ENCODE measurements at places on chromosomes 16 and 17.

GRCh38 chr17:40511667-40512220 lies 10.3 kb upstream of the TNS4 start:
- DNase-seq = no peak

- peak; percentile 20 for DNase-seq
These were observed 1.6 kb downstream of the MYO1C start for GRCh38 chr17:1490643-1491442.

GRCh38 chr16:51666821-51667220 lies 515.8 kb upstream of the SALL1 start:
- no peak for DNase-seq

DNA sequence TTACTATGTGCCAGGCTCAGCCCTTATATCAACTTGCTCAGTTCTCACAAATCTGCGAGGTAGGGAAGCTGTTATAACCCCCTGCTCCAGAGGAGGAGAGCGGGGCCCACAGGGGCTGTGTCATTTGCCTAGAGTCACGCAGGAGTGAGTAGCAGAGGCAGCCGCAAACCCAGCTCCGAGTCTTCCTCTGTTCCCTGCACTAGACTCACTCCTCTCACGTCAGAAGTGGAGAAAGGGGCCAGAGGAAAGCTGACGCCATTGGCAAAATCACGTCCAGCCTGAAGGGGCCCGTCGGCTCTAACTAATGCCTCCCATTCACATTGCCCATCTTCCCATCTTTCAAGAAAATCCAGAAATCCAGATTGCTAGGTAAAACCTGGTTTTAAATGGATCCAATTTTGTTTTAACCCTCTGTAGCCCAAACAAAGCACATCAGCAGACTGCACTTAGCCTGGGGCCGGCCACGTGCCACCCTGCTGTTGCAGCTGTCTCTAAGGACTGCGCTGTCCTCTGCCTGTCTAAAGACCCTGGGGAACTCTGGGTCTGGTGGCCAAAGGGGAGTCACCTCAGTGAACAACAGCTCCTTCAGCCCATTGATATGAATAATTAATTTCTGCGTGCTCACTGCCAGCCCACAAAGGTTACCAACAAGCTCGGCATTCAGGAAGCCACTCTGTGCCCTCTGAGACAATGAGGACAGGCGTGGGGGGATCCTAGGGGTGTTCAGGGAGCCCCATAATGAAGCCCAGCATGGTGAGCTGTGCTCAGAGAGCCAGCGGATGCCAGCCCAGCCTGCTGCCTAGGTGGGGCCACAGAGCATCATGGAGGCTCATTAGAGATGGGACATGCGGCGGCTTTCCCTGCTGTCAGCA lies 36.7 kb upstream of the ABR start:
- DNase-seq = no peak

GRCh38 chr17:50909765-50910605 lies 43.8 kb upstream of the TOB1 start:
- DNase-seq = no peak
